ENCODE measurements at places on chromosomes 6 and 20.
A peak's percentile ranks its signal among the peaks of the same experiment; 100 is the strongest.

- DNase-seq: peak; percentile 42
These were observed 164.0 kb upstream of the RUNX2 start for GRCh38 chr6:45163952-45164766.

DNA sequence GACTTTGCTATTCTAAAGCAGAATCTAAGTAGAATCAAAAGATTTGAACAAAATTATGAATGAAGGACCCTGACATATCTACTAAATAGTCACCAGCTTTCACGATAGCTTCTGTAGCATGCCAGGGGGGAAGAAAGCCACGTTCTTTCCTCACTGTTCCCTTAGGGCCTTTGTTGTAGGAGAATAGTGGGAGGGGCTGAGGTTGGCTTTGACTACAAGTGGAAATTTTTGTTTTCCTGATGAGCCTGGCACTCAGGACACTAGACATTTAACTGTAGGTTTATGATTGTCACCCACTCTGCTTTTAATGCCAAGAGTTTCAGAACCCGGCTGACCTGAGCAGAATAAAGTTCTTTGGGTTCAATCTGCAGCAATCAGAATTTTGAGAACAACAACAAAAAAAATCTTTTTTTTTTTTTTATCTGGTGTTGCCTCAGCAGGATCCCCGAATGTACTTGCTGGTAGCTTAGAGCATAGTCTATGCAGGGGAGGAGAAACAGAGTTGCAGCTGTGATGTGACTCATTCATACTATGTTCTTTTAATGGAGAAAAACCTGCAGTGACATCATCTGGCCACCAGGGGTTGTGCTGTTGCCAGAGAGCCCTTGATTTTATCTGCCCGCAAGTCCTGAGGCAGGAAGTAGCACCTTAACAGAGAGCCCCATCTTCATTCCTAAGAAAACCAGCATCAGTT is 38.5 kb downstream of the TPD52L1 start:
- DNase-seq: peak; percentile 36

- no peak for DNase-seq
These were observed 384.5 kb upstream of the HSF2 start for GRCh38 chr6:122014961-122015360.

- DNase-seq: no peak
These were observed 30.0 kb downstream of the SNHG17 start for GRCh38 chr20:38405132-38405531.

- DNase-seq: no peak
These were observed 275.9 kb upstream of the PRND start for GRCh38 chr20:4445784-4446183.

GRCh38 chr6:162538643-162539064 is 188.9 kb downstream of the PRKN start:
- DNase-seq: no peak

- DNase-seq: no peak
These were observed 34.7 kb upstream of the ADGRF4 start for GRCh38 chr6:47663462-47664216.

DNA sequence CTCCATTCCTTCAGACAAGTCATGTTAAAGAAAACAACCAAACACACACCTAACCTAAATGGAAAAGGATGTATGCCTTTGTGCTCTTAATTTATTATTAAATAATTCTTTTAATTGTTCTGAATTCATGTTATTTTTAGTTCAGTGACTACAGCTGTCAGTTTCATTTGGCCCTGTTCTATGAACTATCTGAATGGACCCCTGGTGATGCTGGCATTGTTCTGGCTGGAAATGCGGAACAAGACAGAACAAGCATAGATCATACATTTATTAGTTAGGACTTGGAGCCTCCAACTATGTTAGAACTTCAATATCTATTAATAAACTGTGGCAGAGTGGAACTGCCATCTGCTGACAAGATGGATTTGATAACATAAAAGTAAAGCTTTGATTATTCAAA is 5.7 kb downstream of the MAP3K7 start:
- DNase-seq: no peak

DNA sequence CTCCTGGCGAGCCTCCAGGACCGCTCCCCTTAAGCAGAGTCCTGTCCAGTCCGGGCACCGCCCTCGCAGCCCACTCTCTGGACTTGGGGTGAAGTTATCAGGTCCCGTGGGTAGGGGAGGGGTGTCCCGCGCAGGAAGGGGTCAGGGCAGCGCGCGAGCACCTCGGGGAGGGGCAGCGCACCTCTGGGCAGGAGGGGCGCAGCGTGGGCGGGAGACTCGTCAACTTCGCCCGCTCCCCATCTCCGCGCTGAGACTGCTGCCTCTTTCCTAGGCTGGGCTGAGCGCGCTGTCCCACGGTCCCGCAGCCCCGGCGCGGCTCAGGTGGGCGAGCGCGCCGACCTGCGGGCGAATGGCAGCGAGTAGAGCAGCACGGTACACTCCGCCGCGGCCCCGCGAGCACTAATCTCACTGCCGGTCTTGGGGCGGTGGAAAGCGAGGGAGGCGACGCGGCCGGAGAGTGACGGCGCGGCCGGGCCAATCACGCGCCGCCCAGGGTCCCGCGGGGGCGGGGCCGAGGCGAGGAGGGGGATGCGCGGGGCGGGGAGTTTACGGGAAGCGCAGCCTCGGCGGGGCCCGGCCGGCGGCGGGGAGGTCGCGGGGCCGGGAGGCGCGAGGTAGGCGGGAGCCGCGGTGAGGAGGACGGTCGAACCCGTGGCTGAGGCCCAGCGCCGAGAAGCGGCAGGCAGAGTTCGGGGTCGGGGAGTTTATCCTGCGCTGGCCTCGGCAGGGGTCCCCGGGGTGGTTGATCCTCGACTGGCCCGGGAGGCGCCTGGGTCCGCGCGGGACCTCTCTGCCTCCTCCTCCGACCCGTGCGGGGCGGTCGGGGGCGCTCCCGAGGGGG is at the start of gene MAN1A1:
TSS of gene MAN1A1 (minus strand) at position 401 of the 841 bp plus-strand sequence. CDS start 696 bp downstream, outside the sequence.
- DNase-seq: peak; percentile 84

DNA sequence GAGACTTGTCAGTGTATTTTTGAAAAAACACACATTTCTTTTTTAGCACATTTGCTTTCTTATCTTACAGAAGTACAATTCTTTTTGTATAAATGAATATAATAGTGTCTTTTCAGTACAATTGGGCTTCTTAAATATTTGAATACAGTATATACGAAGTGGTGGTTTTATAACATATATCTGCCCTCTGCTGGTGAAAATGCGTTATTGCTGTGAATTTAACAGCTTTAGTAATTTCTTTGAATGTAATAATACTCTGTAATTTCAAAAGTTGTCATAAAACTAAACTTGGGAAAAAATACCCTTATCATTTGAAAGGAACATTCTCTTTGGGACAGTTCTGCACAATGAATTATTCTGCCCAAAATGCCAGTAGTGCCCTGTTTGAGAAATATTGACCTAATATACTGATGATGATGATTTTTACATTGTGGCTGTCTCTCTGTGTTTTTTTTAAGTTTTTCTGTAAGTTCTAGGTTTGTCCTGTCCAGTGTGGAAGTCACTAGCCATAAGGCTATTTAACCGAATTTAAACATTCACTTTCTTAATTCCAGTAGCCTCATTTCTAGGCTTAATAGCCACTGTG is 19.0 kb downstream of the SMAP1 start:
- no peak for DNase-seq

- no peak for DNase-seq
These were observed 1.5 kb downstream of the MMP24OS start for GRCh38 chr20:35276408-35276807.

GRCh38 chr6:124795643-124796463 is 166.4 kb upstream of the RNF217 start:
- DNase-seq: no peak

DNA sequence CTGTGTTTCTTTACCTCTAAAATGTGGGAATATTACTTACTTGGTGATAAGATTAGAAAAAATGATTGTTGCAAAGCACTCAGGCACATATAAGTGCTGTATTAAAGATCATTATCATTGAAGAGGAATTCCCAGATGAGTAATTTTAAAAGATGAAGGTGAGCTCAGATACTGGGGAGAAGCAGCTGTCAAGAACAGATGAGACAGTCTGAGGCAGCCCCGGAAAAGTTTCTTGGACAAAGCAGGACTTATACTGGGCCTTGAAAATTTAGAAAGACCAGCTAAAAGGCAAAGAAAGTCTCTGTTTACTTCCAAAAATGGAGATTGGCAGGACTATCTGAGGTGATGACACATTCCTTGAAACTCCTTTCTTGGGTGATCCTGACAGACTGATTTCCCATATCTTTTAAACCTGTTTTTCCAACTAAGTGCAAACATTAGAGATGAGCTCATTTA is 93.8 kb upstream of the MARCKS start:
- DNase-seq: no peak

DNA sequence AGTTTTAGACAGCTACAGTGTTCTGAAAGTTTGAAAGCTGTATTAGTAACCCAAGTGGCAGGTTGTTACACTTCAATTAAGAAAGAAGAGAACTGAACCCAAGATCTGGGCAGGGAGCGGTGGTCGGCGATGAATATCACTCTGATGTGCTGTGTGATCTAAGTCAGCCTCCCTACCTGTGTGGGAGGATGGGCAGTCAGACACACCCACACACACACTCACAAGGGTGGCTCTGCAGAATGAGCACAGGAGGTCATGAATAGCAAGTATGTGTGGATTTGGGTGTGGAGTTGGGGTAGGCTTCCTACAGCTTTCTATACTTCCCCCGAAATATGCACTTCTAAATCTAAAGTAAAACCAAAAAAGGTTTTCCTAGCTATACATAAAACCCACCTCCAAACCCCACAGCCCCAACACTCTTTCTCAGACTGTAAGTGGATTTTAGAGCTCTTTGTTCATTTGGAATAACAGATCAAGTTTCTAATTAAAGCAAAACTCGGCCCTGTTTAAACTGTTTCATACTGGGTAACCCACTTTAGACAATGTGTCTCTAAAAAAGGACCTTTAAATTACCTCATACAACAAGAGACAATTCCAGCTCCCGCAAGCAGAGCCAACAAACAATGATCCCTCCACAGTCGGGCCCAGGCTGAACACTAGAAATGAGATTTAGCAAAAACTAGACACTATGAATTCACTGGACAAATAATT is 19.4 kb downstream of the TNFRSF21 start:
- no peak for DNase-seq

DNA sequence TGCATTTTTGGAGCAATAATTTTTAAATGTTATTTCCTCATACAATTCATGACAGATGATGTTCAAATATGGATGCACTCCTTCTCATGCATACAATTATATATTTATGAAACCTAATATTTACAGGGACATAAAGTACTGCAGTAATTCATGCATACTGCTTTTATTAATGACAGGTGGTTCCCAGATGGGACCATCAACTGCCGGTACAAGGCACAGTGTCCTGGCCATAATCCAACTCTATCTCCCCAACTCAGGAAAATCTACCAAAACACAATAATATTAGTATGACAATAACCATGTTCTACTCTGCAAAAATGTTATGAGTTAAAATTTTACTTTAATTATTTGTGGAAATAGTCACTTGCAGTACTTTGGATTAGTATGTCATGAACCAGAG is 77.8 kb downstream of the VIP start:
- no peak for DNase-seq

DNA sequence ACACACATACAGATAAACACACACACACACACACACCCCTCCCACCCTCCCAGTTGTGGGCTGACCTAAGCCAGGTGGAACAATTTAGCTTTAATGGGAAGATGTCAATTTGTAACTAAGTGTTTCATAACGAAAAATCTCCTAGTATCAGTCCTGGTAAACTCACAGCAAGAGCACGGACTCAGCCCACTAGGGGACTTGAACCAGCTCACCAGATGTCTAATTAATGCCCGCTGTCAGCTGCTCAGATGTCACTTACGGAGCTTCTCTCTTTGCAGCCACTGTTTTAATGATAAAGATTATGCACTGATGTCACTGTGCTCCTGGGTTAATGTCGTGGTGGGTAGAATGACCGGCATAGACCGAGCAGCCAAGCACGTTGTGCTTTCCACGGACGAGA is 116.6 kb upstream of the INSM1 start:
- no peak for DNase-seq

DNA sequence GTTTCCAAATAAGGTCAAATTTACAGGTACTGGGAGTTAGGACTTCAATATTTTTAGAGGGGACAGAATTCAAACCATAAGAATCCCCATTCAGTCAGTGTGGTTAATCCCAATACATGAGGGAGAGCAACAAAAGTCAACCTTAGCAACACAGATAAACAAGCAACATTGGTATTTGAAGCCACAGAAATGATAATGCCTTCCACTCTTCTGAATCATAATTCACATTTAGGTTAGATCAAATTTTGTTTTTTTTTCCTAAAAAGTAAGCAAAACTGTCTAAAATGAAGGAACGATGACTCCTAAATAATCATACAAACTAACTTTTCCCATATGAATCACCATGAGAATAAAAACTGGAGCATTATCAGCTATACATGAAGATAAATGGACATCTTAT is 246.0 kb upstream of the TENT5A start:
- no peak for DNase-seq

All from stimulated activated CD4-positive, alpha-beta T cell treated with anti-CD3 and anti-CD28 coated beads, Interleukin-2, amount 100 ng/mL, for 4 hours (primary cell).